ENCODE measurements at places on chromosomes 4 and X.

DNA sequence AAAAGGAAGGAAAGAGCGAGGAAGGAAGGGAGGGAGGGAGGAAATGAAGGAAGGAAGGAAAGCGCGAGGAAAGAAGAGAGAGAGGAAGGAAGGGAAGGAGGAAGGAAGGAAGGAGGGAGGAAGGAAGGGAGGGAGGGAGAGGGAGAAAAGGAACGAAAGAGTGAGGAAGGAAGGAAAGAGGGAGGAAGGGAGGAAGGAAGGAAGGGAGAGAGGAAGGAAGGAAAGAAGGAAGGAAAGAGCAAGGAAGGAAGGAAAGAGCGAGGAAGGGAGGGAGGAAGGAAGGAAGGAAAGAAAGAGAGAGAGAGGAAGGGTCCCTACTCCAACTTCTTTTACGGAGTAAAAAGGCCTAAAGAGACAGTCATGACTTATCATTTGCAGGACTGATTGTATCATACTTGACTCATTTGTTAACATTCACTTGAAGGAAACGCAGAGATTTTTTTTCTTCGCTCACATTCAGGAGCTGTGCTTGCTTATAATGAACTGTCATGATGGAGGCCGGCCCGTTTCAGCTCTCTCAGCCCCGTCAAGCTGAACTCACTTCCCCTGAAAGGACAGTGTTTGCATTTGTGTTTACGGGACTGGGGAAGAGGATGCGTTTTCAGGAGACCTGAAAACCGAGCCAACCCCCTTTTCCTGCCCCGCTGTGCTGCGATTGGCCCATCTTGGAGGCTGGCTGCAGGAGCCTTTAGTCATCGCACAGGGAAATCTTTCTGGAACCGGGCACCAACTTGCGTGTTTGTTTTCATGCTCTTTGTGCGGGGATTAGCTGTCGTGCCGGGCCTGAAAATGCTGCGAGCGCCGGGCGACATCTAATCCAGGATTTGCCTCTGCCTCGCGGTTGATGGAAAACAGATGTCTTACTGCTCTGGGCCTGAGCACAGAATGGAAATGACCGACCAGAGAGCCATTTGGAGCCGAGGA lies 17.8 kb downstream of the TRIM2 start:
- DNase-seq: peak; percentile 46

DNA sequence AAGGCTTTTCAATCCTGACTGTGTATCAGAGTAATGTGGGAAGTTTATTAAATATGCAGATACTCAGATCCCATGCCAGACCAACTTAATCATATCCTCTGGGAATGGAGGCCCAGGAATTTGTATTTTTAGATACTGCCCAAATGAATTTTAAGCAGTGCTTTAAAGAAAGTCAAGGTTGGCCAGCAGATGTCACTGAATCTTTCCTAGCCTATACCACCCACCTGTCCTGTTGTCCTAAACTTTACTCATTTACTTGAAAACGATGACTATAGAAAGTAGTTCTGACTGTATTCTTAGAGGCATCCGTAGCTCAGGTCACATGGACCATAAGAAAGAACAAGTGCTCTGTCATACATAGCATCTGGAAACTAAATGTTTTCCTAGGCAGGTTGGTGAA lies 79.9 kb downstream of the AMOT start:
- DNase-seq: no peak

- no peak for DNase-seq
Measured at GRCh38 chr4:174408841-174409552, 113.3 kb downstream of the HPGD start.

GRCh38 chr4:179804440-179804839 lies 2362.2 kb upstream of the AGA start:
- no peak for DNase-seq

GRCh38 chr4:14111730-14112181 lies 484.2 kb upstream of the BOD1L1 start:
- peak; percentile 44 for DNase-seq

- DNase-seq: no peak
Measured at GRCh38 chr4:151678048-151678872, 82.5 kb downstream of the GATB start.

DNA sequence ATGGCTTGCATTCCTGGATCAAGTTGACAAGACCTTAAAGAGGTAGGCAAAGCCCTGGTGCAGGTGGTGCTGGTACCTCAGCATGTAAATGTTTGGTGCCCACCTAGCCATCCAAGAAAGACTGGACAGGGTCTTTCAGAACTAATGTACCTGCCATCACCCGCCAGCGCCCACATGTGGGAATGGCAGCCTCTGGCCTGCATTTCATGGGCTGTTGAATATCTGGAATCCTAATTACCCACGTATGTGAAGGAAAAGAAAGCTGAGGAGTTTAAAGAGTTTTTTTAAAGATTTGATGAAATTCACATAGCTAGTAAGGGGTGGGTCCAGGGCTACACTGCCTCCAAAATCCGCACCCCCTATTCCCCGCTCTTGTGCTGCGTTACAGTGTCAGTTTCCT lies 8.6 kb upstream of the CCDC149 start:
- no peak for DNase-seq

GRCh38 chr4:185378264-185378663 lies 17.5 kb downstream of the LRP2BP start:
- no peak for DNase-seq

DNA sequence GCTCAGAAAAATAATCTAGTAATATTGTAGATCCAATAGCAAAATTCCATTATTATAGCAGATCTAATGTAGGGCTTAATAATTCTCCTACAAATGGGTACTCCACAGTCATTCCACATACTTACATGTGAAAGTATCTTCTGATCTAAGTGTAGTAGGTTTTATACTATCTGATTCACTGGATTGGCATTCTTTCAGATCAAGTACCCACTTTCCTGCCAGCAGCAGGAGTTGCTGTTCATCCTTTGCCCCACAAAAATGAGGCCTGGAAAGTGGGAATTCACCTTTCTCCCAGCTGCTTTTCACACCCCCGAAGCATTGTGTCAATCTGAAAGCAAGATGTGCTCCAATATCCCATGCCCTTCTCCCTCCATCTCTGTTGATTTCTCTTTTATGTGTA lies 77.1 kb upstream of the RXFP1 start:
- no peak for DNase-seq

- no peak for DNase-seq
Measured at GRCh38 chr4:5463361-5463760, 245.0 kb downstream of the EVC2 start.

DNA sequence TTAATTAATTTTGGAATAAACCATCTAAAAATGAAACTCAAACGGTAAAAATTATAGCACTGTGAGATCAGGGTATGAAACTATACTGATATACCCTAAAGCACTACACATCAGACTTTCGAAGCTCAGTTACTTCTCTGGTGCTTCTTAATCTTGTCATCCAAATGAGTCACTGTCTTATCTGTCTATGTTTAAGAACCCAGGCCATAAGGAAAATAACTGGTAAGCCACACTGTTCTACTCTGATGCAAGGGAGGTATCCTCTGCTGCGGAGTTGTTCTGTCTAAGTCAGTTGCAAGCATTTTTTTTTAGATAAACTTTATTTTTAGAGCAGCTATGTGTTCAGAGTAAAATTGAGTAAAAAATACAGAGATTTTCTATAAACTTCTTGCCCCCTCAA lies 830.8 kb upstream of the POU3F4 start:
- no peak for DNase-seq

DNA sequence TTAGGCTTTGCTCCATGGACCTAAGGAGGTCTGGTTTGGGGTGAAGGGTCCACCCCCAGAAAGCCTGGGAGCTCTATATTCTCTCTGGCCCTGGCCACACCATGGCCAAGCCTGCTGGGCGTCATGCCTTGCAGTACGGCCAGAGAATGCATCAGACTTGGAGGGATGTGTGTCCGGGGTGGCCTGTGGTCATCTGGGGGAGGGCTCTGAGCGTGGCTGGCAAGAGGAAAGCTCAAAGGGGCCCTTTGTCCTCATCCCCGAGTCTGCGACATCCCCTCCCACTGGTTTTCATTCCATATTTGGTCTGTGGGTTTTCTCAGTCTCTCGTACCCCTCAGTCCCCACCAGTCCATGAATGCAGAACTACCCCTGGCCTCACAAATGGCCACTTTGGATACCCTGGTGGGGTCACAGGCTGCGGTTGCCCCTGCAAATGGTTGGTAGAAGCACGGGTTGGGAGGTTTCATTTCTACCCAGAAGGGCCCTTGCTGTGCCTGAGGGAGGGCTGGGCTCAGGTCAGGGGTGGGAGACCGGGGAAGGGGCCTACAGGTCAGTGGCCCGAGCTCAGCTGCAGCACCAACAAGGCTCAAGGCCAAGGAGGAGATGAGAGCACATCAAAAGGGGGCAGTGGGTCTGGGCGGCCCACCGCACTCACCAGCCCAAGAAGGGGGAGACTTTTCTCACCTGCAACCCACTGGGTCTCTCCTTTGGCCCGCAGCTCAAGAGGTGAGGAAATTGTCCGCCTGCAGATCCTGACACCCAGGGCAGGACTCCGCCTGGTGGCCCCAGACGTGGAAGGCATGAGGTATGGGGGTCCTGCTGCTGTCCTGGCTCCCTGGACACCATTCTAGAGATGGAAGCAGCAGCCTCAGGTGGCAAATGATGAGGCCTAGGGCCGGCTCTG lies 30.2 kb downstream of the ZNF185 start:
- no peak for DNase-seq

- DNase-seq: no peak
Measured at GRCh38 chrX:22234380-22234779, 38.3 kb upstream of the CBLL2 start.

GRCh38 chr4:176063718-176064117 lies 1.9 kb upstream of the WDR17 start:
- DNase-seq: no peak

DNA sequence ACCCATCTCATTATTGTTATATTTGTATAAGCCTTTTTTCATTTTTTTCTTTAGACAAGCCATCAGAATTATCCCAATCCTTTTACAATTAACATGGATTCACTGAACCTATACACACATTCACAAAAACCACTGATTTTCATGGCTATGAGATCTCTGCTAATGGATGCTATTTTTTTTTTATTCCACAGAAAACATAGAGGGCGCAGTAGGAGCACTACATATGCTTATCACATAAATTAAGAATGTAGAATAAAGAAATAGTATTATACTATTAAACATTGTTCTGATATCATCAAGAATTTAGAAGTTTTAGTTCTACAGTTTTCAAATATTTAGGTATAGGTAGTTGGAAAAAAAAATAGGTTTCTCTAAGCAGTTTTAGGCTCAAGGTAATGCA lies 1477.4 kb downstream of the ARAP2 start:
- DNase-seq: no peak

DNA sequence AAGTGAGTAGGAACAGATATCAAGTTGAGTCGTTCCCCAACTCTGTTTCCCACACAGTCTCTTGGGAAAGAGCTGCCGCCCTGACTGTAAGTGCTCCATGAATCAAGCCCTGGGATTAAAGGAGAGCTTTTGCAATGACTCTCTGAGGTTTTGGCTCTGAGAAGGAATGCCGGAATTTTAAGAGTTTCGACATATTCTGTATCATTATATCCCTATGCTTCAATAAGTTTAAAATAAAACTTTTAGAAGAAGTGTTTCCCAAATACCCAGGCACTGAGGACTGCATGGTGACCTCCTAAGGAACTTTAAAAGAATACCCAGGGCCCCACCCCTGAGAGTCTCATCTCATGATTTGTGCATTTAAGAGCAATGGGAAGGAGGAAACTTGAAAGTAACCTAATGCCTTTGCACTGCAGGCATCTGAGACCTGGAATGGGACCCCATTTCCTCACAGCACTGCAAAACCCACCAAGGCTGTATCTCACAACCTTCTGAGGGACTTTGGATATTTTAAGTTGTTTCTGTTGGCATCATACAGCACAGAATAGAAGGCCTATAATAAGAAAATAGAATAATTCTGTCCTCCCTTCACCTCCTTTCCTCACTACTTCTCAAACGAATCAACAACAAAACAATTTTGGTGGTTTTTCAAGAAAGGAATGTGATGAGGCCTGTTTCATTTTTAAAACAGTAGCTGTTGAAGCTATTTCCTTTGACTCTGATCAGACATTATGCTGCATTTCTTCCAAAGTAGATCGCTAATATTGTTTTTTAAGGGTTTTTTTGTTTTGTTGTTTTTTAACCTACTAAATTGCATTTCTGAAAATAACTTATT lies 121.2 kb downstream of the GASK1B start:
- DNase-seq: no peak

- no peak for DNase-seq
Measured at GRCh38 chr4:77263247-77263646, 106.2 kb downstream of the CCNG2 start.

DNA sequence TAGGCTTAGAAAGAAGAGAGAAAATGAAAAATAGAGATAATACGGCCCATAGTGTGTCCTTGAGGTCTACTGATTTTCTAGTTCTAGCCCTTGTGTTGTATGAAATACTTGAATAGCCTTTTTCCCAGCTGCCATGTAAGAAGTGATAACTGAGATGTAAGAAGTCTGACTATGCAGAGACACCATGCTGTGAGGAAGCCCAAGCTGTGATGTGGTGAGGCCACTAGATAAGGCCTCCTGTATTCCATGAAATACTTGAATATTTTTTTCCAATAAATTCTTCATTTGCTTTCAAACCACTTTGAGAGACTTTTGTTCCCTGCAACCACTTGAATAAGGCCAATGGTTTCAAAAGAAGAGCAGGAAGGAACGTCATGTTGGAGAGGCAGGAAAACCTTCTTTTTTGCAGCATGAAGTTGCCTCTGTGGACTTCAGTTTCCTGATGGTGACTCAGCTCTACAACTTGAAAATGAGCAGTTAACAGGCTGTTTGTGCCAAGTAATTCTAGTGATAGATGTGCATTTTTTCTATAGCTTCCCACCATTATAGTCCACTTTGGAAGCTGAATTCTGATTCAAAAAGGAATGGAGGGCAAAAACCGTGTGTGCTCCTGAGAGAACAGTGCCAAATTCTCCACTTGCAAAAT lies 25.5 kb upstream of the FAM9C start:
- no peak for DNase-seq

- DNase-seq: no peak
Measured at GRCh38 chrX:10050481-10050880, 83.3 kb downstream of the CLDN34 start.

- peak; percentile 76 for DNase-seq
Measured at GRCh38 chrX:23901060-23901459, 6.7 kb downstream of the APOO start.

- DNase-seq: no peak
Measured at GRCh38 chr4:142231787-142232186, 595.4 kb downstream of the IL15 start.

DNA sequence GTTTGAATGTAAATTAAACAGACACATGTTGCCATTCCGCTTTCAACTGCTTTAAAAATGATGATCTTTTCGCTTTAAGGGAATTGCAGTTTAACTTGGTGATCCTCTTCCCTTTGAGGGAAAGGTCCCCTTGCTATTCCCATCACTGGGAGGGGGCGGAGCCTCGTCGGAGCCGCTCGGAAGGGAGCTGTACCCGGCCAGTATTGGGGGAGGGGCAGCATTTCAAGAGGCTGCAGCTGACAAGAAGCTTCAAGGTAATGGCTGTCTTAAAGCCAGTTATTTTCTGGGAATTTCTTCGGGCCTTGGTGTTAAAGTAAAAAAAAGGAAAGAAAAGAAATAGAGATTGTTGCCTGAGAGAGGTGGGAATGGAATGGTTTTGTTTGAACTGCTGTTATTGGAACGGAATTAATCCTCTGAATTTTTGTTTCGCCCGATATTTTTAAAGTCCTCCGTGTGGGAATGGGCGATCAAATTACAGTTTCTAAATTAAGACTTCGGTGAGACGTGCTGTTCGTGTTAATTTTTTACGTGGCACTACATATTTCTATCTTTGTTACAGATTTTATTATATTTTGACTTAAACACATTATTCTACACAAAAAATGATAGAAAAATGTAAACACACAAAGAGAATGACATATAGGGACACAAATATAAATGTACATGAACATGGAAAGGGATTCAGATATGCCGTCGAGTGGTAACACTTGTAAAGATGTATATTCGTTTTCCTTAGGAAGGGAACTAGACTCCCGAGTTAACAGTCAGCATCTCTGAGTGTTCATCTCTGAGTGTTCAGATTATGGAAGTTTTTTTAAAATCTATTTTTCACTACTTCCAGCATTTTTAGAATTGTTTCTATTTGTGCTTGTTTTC lies 9.2 kb downstream of the PWWP3B start:
- no peak for DNase-seq

Measured in suppressor macrophage treated with lipopolysaccharide for 4 hours (primary cell).